PC-3 (cell line): ENCODE measurements at places on chromosomes 2 and 18. TPM values are rescaled to one million over a fixed set of nuclear protein-coding genes. Genes with fewer than 3 reads are reported as not detected.

- H3K27ac ChIP-seq, result no peak overlapping the region
- no peak for DNase-seq
- H3K36me3 ChIP-seq, result no peaks in the 10 kb centered on the region
- H3K4me1 ChIP-seq, result no peaks in the 10 kb centered on the region
- H3K4me3 ChIP-seq, result no peak overlapping the region
Observed at GRCh38 chr2:240189686-240190085, 49.2 kb upstream of the OTOS start.

GRCh38 chr2:16633621-16634430, 31.8 kb downstream of the CYRIA start:
- no peak overlapping the region for H3K4me3 ChIP-seq
- H3K27me3 ChIP-seq, result no peaks in the 10 kb centered on the region
- H3K4me1 ChIP-seq, result no peaks in the 10 kb centered on the region
- H3K36me3 ChIP-seq, result no peaks in the 10 kb centered on the region
- H3K27ac ChIP-seq, result no peak overlapping the region
- no peak for DNase-seq

RAX gene
- total RNA-seq, result not detected in 2 replicates

DNA sequence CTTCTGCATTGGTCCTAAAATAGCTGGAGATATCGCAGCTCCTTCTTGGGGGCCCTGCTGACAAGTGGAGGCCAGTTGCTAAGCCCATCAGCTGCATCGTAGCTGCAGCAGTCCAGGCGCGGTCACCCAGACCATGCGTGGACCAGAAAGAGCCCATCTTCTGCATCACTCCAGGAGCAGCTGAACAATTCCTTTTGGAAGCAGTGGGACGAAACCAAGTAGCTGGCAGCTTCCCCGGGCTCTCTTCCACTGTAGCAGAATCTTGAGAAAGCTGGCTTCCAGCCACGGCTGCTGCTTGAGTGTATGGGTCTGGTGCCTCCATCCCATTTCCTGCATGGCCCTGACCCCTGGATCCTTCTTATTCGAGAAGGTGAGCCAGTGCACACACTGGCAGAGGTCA, 22.2 kb upstream of the CAB39 start:
- H3K4me3 ChIP-seq, result no peak overlapping the region
- peak overlapping the region; percentile 82 for H3K27ac ChIP-seq
- peak; percentile 33 for DNase-seq
- H3K27me3 ChIP-seq, result no peaks in the 10 kb centered on the region
- H3K36me3 ChIP-seq, result no peaks in the 10 kb centered on the region

GRCh38 chr2:63914311-63914710, 72.6 kb downstream of the UGP2 start:
- no peak for DNase-seq
- no peaks in the 10 kb centered on the region for H3K4me1 ChIP-seq
- no peaks in the 10 kb centered on the region for H3K27me3 ChIP-seq

GRCh38 chr2:37648331-37649011, 23.0 kb downstream of the CDC42EP3 start:
- H3K4me1 ChIP-seq, result peaks cover 36% of the 10 kb centered on the region
- H3K4me3 ChIP-seq, result no peak overlapping the region
- DNase-seq, result no peak
- peaks cover 29% of the 10 kb centered on the region for H3K36me3 ChIP-seq

- H3K4me3 ChIP-seq, result no peak overlapping the region
- no peaks in the 10 kb centered on the region for H3K27me3 ChIP-seq
- H3K27ac ChIP-seq, result no peak overlapping the region
- H3K36me3 ChIP-seq, result no peaks in the 10 kb centered on the region
Observed at GRCh38 chr18:62710417-62710816, 4.9 kb upstream of the PHLPP1 start.

DNA sequence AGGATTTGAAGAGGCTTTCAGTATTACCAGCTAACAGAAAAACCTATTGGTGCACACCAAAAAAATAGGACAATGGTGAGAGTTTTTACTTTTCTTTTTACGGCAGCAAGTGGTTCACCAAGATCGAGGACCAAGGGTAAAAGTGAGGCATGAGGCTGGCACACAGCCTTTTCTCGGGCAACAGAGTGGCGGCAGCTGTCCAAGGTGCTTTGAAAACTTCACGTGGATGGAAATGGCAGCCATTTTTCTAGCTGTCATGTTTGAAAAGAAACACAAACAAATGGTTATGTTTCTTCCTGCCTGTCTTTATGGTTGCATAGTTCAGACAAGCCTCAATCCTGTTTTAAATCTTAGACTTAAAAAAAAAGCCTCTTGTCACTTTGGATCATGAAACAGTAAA, 812.5 kb upstream of the CHAC2 start:
- H3K27me3 ChIP-seq, result no peaks in the 10 kb centered on the region
- no peaks in the 10 kb centered on the region for H3K4me1 ChIP-seq
- no peak overlapping the region for H3K4me3 ChIP-seq
- DNase-seq, result no peak

CFAP221 gene
- total RNA-seq, result not detected in 2 replicates

DNA sequence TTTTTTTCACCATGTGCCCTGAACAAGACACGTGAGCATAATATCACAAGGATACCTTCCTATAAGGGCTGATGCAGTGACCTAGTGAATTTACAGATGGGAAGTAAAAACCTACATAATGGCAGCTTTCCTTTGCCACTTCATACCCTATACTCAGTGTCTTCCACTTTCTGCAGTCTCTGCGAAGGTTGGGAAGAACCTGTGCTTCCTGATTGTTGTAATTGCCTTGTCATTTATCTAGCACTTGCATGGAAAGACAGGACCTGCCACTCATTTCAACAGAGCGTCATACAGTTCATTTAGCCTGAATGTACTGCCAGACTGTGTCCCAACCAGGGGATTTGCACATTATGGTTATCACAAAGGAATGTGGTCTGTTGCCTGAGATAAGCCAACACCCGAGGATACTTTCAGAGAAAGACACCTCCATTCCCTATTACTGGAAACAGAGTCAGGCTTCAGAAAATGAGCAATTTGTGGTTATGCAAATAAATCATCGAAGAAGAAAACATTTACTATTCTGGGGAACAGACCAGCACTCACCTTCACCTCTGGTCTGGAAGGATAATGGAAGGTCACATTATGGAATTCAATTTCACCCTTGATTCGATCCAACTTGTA, 55.0 kb downstream of the ABCB11 start:
- H3K4me1 ChIP-seq, result peaks cover 6% of the 10 kb centered on the region; the same call in 1 of the 2 replicates
- H3K4me3 ChIP-seq, result no peak overlapping the region
- no peak overlapping the region for H3K27ac ChIP-seq
- H3K36me3 ChIP-seq, result no peaks in the 10 kb centered on the region

- DNase-seq, result no peak
- no peaks in the 10 kb centered on the region for H3K36me3 ChIP-seq
- H3K27ac ChIP-seq, result no peak overlapping the region
- H3K27me3 ChIP-seq, result no peaks in the 10 kb centered on the region
- H3K4me3 ChIP-seq, result no peak overlapping the region
Observed at GRCh38 chr2:8405334-8405733, 276.5 kb upstream of the ID2 start.

SLC5A6 gene
- total RNA-seq, result 46.0 and 48.1 TPM in 2 replicates

DPYSL5 gene
- not detected in 2 replicates for total RNA-seq

FAM237A gene
- not detected in 2 replicates for total RNA-seq

DNA sequence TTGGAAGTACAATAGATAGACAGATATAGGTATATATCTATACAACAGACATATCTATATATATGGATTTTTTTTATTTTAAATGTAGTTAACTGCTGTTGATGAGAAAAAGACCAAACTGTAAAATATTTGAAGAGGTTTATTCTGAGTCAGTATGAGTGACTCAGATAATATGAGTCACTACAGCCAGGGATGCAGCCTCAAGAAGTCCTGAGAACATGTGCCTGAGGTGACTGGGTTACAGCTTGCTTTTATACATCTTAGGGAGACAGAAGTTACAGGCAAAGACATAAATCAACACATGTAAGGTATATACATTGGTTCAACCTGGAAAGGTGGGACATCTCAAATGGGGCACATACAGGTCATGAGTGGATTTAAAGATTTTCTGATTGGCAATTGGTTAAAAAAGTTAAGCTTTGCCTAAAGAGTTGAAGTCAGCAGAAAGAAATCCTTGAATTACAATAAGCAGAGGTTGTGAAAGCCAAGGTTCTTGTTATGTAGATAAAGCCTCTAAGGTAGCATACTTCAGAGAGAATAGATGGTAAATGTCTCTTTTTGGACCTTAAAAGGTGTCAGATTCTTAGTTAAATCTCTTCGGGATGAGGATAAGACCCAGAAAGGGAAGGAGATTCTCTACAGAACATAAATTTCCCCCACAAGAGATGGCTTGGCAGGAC, 149.9 kb downstream of the RBM43 start:
- H3K36me3 ChIP-seq, result no peaks in the 10 kb centered on the region
- H3K27me3 ChIP-seq, result no peaks in the 10 kb centered on the region
- H3K4me3 ChIP-seq, result no peak overlapping the region

- no peaks in the 10 kb centered on the region for H3K36me3 ChIP-seq
- H3K4me1 ChIP-seq, result no peaks in the 10 kb centered on the region
- H3K4me3 ChIP-seq, result no peak overlapping the region
- DNase-seq, result no peak
Observed at GRCh38 chr2:76491503-76491902, 780.8 kb upstream of the GCFC2 start.

MLPH gene
- total RNA-seq, result 201 and 270 TPM in 2 replicates

GRCh38 chr2:132929786-132930185, 259.8 kb upstream of the LYPD1 start:
- H3K4me3 ChIP-seq, result no peak overlapping the region
- H3K27me3 ChIP-seq, result no peaks in the 10 kb centered on the region
- no peak overlapping the region for H3K27ac ChIP-seq
- DNase-seq, result no peak

DNA sequence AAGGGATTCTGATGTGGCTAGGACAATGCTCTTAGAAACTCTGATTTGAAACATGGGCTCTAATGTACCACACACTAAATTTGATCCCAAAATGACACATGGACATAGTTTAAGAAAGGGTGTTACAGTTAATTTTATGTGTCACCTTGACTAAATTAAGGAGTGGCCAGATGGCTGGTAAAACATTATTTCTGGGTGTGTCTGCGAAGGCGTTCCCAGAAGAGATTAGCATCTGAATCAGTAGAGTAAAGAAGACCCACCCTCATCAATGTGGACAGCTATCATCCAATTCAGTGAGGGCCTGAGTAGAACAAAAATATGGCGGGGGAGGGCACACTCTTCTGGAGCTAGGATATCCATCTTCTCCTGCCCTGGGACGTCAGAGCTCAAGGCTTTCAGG, 283.1 kb upstream of the CHAC2 start:
- no peak overlapping the region for H3K27ac ChIP-seq
- DNase-seq, result no peak
- H3K4me1 ChIP-seq, result no peaks in the 10 kb centered on the region
- no peaks in the 10 kb centered on the region for H3K36me3 ChIP-seq
- no peak overlapping the region for H3K4me3 ChIP-seq

DNA sequence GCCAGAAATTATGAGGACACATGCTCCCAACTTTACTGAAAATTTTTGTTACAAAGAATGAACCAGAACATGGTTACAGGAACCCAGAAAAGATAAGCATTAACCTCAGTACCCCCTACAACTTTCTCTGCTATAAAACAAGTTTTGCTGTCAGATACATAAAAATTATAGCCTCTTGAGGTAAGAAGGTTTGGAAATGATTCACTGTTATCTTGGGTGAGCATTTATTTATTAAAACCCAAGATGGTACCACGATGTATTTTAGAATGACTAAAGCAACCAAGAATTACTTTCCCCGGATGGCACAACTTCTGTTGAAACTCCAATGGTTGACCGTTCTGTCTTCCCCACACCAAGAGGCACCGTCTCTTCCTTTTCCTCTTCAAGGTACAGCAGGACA, 72.9 kb downstream of the RBMS1 start:
- no peaks in the 10 kb centered on the region for H3K27me3 ChIP-seq
- H3K4me3 ChIP-seq, result no peak overlapping the region
- peak overlapping the region; percentile 95 for H3K27ac ChIP-seq
- no peak for DNase-seq
- H3K36me3 ChIP-seq, result no peaks in the 10 kb centered on the region

FKBP1B gene
- total RNA-seq, result 2.1 and 2.7 TPM in 2 replicates

- peak overlapping the region; percentile 86 for H3K27ac ChIP-seq
- no peak overlapping the region for H3K4me3 ChIP-seq
- peaks cover 22% of the 10 kb centered on the region for H3K4me1 ChIP-seq
- peaks cover 27% of the 10 kb centered on the region for H3K36me3 ChIP-seq
Observed at GRCh38 chr18:23710946-23711345, 21.7 kb downstream of the LAMA3 start.

DNA sequence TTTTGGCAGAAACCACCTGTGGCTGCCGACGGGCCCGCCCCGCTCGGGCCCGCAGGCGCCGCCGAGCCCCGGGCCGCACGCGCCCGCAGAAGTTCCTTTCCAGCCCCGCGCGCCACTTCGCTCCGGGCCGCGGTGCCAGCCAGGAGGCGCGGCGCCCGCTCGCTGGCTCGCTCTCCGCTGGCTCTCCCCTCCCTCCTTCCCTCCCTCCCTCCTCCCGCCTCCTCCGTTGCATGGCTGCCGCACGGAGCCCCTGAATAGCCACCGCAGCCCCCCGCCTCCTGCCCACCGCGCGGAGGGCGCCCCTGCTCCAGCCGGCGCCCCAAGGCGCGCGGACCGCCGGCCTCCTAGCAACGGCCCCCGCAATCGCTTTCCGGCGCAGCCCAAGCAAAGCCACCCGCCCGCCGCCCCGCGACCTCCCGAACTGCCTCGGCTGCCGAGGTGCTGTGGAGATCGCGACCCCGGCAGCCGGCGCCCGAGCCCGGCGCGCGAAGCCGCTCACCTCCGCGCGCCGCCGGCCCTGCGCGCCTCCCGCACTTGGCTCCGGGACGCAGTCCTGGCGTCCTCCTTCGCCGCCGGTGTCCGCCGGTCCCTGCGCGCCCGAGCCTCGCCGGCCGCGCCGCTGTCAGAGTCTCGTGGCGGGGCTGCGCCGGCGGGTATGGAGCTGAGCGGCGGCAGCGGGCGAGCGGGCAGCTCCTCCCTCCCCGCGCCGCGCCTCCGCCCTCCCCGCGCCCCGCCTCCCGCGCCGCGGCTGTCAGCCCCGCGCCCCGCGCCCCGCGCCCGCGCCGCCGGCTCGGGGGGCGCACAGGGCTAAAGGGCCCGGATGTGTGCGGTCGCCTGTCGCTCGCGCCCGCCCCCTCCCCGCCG, at the start of gene ZBTB7C:
ZBTB7C (minus strand) TSS at position 657 of the 864 bp plus-strand sequence.
- H3K4me3 ChIP-seq, result peak within 1 kb of the TSS; percentile 67
- H3K36me3 ChIP-seq, result no peaks in the 10 kb centered on the region
- H3K27ac ChIP-seq, result no peak within 1 kb of the TSS
- H3K4me1 ChIP-seq, result 0 out of 2 replicates have a peak, but pooled peaks cover 8% of the 10 kb centered on the region

CPO gene
- not detected in 2 replicates for total RNA-seq

GRCh38 chr2:210541290-210541902, 15.0 kb upstream of the CPS1 start:
- DNase-seq, result no peak
- H3K4me1 ChIP-seq, result no peaks in the 10 kb centered on the region
- no peak overlapping the region for H3K4me3 ChIP-seq
- no peak overlapping the region for H3K27ac ChIP-seq
- H3K36me3 ChIP-seq, result no peaks in the 10 kb centered on the region

DNA sequence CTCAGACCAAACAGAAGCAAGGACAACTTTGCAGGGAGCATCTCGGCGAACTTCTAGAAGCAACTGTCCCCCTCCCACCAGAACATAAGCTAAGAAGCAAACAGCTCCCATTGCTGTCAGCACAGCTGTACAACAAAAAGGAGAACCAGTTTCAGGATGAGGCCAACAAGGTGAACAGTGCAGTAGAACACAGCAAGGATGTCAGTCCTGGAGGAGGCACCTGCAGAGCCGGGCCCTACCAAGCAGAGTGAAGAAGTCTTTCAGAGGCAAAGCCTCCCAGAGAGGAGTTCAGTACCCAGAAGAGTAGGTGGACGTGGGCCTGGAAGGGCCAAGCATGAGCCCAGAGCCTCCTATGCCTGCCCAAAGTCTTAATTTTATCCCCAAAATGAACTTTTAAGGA, 1.0 kb downstream of the PASK start:
- no peak for DNase-seq
- H3K27me3 ChIP-seq, result no peaks in the 10 kb centered on the region
- H3K4me3 ChIP-seq, result peak overlapping the region; percentile 72
- no peak overlapping the region for H3K27ac ChIP-seq
